ENCODE measurements at places on chromosomes 4 and X.
A peak's percentile ranks its signal among the peaks of the same experiment; 100 is the strongest.

GRCh38 chr4:3880615-3881120 is 114.5 kb downstream of the ADRA2C start:
- DNase-seq = peak; percentile 30

GRCh38 chr4:1714303-1715001 is 2.3 kb upstream of the SLBP start:
- DNase-seq = no peak

DNA sequence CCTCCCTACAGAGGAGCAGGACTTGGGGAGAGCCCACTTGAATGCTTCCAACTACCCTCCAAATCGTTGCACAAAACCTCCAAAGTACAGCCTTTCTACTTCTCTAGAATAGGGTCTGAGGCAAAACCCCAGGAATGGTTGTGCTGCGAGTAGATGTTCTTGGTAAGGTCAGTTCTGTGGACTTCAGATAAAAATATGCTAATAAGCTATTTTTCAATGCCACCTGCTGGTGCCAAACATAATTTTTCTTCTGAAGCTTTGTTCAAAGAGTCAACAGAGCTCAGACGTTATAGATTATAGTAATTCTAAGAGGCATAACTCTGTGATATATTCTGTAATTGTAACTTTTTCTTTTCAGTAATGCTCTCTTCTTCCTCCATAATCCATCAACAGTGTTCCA is 425.7 kb downstream of the GPAT3 start:
- no peak for DNase-seq

DNA sequence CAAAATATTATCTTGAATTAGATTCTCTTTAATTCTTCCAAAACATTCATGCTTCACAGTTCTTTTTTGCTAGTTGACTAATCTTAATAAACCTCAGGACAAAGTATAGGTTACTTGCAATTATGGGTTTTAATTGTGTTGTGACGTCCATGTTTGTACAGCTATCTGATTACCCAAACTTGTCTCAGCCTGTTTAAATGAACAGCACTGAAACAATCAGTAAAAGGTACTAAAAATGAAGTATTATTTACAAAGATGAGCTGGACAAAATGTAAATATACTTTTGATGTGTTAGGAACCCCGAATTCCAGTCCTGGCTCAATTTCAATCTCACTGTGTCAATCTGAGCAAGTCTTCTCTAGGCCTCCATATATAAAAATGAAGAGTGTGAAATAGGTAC is 57.4 kb upstream of the SLC6A14 start:
- DNase-seq = no peak
